T1000 (cell line): ENCODE measurements at places on chromosomes 7 and 10.

DNA sequence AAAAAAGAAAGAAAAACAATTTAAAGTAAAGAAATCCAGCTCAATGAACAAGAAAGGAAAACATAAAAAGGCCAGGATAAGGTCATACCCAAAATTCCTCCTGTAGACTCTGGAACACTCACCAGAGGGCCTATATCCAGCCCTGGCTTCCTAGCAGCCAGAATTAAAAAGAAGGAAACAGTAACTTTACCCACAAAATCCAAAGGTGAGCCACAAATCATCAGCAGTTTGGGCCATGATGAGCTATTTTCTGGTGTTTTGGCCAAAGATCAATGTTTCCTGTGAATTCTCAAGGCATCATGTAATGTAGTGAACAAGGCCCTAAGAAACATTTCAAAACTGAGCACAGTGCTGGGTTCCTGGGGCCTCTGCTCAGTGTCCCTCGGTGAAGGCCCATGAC is 87.8 kb downstream of the LARP4B start:
- DNase-seq: no peak

DNA sequence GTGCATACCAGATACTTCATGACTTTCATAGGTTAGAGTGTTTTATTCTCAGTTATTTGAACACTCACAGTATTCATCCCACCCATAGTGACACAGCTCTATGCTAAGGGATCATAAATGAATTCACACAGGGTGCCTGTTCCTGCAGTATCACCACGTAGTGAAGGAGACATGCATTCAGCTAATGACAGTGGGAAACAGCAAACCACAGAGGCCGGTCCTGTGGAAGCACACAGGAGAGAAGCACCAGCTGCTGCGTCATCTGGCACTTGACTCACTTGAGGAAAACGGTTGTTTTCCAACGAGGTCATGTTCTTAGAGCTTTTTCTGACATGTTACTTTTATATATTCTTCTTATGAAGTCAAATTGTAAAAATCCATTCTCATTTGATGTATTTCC is 73.0 kb downstream of the UBE3C start:
- DNase-seq: no peak

GRCh38 chr10:123860209-123860608 is 31.4 kb downstream of the CPXM2 start:
- no peak for DNase-seq

DNA sequence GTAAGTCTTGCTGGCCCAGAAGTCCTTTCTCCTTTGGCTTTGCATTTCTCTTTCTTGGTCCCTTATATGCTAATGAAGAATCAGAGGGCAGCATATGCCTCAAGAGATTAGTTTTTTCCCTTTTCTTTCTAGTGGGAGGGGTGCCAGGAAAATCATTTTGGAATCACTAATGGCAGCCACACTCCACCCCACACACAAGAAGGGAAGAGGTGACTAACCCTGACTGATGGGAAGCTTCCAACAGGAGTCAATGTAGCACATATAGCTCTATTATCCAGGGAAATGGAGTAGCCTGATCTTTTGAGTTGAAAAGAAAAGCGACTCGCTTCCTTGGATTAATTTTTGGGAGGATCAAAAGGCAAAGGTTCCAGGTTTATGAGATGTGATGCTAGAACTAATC is 225.3 kb downstream of the KIF20B start:
- DNase-seq: no peak

DNA sequence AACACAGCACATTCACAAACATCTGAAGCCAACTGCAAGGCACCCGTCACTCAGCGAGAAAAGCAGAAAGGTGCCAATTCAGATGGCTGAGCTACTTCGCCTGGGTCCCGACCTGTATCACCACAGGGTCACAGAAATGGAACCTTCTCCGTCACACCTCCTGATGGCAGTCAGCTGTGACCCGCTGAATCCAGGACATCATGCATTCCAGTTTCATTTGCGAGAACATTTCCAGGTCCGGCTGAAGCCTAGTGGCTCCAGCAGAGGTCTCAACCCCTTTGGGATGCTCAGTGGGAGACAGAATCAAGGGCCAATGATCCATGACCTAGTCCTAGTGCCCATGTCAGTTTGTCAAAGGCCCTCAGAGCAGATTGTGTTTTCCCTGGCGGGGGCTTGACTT is 193.6 kb upstream of the KLF14 start:
- no peak for DNase-seq

GRCh38 chr10:100008142-100008522 is 1.6 kb downstream of the DNMBP start:
- no peak for DNase-seq

GRCh38 chr10:58742141-58742540 is 229.5 kb downstream of the BICC1 start:
- no peak for DNase-seq

GRCh38 chr7:154916381-154916780 is 86.5 kb downstream of the PAXIP1 start:
- no peak for DNase-seq

DNA sequence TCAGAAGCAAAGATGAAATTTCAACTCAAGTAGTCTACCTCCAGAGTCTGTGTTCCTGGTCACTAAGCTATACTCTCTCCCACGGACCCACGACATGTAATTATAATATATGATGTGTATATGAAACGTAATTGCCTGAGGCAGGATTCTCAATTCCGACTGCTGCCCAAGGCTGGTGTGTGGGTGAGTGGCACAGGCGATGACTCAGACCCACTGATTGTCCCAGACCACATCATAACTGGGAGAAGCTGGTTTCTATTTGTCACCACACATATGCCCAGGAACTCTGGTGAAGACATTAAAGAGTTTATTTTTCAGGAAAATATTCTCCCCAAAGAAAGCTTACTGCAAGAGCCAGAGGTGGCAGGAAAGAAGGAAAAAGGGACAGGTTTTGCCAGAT is 219.3 kb downstream of the JAZF1 start:
- DNase-seq: peak; percentile 20

- DNase-seq: no peak
Observed at GRCh38 chr7:140475747-140476333, 3.5 kb downstream of the MKRN1 start.

DNA sequence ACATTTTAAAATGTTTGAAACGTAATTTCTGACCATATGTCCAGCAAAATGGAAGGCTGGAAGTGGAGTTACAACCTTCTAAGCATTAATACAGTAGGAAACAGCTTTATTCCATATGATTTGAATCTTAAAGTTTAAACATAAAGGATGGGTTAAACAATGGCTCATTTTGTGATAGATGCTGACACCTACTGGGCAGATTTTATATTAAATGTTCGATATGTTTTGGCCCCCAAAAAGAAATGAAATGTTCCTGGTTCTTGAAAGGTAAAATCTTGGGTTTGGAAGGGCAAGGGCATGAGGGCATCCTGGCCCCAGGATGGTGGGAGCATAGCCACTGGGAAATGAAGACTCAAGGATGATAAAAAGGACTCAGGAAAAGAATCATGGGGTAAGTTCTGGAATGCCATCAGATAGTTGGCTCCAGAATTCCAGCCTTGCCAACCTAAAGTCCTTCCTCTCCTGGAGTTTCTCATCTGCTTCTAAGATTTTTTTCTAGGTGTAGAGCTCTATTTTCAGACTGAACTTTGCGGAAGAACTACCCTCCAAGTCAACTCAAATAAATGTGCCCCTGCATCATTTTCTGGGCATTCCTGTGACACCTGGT is 34.6 kb upstream of the SLC35G1 start:
- DNase-seq: no peak

GRCh38 chr7:127600885-127601284 is 7.3 kb downstream of the FSCN3 start:
- DNase-seq: no peak

GRCh38 chr7:157479326-157479725 is 142.5 kb downstream of the DNAJB6 start:
- no peak for DNase-seq

- no peak for DNase-seq
Observed at GRCh38 chr7:150642926-150643325, 10.7 kb upstream of the GIMAP6 start.

- no peak for DNase-seq
Observed at GRCh38 chr7:46530081-46530750, 609.1 kb upstream of the IGFBP3 start.

GRCh38 chr7:27178366-27178765 is 4.2 kb upstream of the HOXA10 start:
- no peak for DNase-seq

DNA sequence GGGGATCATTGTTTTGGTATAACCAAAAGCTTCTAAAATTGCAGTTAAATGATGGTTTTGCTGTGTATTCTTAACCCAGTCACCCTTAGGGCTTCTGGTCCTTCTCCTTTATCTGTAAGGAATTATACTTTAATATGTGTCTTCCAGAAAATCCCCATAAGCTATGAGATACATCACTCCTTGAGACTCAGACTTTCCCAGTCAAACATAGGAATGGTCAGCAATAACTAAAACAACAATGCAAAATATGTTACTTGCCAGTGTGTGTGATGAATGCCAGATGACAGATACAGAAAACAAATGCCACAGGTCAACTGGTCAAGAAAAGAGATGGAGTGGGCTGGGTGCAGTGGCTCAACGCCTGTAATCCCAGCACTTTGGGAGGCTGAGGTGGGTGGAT is 10.1 kb downstream of the ADD3 start:
- no peak for DNase-seq

- no peak for DNase-seq
Observed at GRCh38 chr10:102397222-102398171, 2.0 kb downstream of the NFKB2 start.

DNA sequence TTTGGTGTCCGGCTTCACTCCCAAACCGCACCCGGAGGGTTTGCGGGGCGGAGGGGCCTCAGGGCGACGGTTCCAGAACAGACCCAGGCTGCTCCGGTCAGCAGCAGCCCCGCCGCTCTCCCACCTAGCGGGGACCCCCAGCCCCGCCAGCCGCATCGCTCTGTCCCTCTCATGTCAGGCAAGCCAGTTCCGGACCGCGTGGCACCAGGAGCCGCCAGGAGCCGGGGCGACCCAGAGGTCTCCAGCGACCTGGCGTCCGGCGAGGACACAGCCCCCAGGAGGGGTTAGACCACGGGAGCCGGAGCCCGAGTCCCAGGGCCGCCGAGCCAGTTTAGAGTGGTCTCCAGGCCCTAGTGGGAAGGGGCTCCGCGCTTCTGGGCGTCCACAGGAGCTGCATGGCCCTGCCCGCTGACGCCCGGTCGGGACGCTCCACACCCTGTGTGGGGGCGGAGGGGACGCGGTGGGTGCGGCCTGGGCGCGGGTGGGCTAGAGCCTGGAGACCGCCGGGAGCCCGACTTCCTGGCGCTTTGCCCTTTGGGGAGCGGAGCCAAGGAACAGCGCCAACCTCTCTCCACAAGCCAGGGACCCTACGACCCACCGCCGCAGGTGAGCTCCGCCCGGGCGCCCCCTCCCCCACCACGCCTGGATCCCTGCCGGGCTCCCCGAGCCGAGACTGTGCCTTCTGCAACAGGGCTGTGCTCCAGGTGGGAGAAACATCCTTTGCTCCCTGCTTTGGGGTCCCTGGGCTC is 43.4 kb downstream of the ZNF117 start:
- DNase-seq: no peak

GRCh38 chr10:56269181-56269580 is 91.9 kb downstream of the ZWINT start:
- DNase-seq: no peak

- DNase-seq: no peak
Observed at GRCh38 chr7:134378562-134378961, 61.8 kb upstream of the SLC35B4 start.

- DNase-seq: no peak
Observed at GRCh38 chr10:7789390-7789789, 1.4 kb downstream of the ATP5F1C start.

- DNase-seq: no peak
Observed at GRCh38 chr10:103082683-103083082, 110.4 kb downstream of the NT5C2 start.
